ENCODE measurements at places on chromosomes 6 and 20. TPM values are rescaled to one million over a fixed set of nuclear protein-coding genes. Genes with fewer than 3 reads are reported as not detected.

GRCh38 chr6:158552055-158552795 lies 7.7 kb upstream of the TMEM181 start:
- DNase-seq, result no peak

- no peak for DNase-seq
Measured at GRCh38 chr6:157143890-157144798, 179.2 kb downstream of the TMEM242 start.

DNA sequence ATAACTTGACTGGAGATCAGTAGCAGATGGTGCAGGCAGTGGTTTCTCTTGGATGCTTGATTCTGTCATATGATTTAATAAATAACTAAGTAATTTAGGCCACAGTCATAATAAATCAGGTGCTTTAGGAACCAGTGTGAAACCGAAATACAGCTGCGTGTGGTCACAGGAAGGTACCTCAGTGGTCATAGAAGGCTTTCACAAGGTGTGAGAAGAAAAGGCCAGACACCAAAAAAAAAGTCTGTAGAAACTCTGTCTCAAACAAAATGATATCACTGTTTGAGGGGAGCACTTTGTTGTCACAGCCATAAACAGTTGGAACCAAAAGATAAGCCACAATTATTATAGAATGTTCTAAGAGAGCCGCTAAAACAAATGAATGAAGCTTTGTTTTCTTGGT lies 56.5 kb downstream of the ARMC2 start:
- no peak for DNase-seq

GRCh38 chr6:151452750-151453427 lies 963 bp upstream of the RMND1 start:
- no peak for DNase-seq

DNA sequence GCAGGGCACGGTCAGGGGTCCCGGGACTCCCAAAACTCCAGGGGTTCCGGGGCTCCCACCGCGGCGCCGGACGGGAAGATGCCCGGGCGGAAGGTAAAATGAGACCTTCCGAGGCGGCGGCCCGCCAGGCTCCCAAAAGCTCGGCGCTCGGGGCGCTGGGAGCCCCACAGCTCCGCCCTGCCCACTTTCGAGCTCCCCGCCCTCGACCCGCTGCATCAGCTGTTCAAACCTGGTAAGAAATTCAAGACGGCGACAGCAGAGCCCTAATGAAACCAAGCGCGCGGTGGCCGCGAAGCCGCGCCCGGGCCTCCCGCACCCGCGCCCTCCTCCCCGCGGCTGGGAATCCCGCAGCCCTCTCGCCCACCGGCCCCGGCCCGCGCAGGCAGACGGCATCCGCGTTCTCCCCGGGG lies 369 bp downstream of the SLC4A11 start:
- DNase-seq, result no peak

- DNase-seq, result no peak
Measured at GRCh38 chr6:34757687-34758274, 476 bp downstream of the SNRPC start.

GRCh38 chr6:98777762-98778161 lies 56.6 kb upstream of the POU3F2 start:
- no peak for DNase-seq

GRCh38 chr6:158847786-158848185 lies 28.6 kb upstream of the EZR start:
- DNase-seq, result no peak

GRCh38 chr20:10427060-10427692 lies 6.8 kb downstream of the MKKS start:
- no peak for DNase-seq

- DNase-seq, result no peak
Measured at GRCh38 chr6:142821860-142822259, 123.1 kb downstream of the HIVEP2 start.

DNA sequence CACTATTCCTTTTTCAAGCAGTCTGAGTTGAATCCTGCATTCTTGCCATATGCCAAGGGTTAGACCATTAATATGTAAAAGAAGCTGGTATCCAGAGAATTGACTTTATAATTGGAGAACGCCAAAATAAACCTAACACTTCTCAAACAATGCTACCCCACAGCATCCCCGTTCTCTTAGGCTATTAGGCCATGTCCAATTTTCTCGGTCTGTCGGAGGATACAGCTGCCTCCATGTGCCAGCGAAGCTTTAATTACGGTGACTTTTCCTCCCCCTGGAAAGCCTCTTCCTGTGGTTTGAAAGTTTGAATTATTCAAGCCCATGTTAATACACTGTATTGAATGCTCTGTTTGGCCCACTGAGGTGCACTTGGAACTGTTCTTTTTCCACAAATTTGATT lies 60.5 kb downstream of the HS3ST5 start:
- DNase-seq, result no peak

DNA sequence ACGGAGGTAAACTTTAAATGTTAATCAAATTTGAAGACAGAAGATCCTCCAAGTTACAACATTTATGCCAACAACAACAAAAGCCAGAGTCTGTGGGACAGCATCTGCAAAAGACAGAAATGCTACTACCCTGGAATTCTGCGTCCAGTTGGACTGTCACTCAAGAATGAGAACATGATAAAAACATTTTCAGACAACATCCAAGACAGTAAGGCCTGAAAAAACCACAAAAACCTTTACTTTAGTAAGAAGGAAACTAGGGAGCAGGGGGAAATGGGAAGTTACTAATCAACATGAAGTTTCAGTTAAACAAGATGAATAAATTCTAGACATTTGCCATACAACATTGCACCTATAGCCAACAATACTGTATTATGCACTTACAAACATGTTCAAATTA lies 77.6 kb downstream of the MLIP start:
- no peak for DNase-seq

GRCh38 chr6:44622555-44622954 lies 235.0 kb downstream of the CDC5L start:
- no peak for DNase-seq

GRCh38 chr20:58006346-58007316 lies 221.8 kb downstream of the ANKRD60 start:
- no peak for DNase-seq

The STMN3 gene
- 15.0 TPM for total RNA-seq

The ID4 gene
- 136 TPM for total RNA-seq

The AIF1 gene
- not detected for total RNA-seq

The TSHZ2 gene
- total RNA-seq, result not detected

The TCF15 gene
- 0.28 TPM for total RNA-seq

The PPP1R16B gene
- total RNA-seq, result not detected

The PRR18 gene
- 0.70 TPM for total RNA-seq
